CD4-positive, alpha-beta T cell treated with Interferon gamma for 1 hour (primary cell): ENCODE measurements at places on chromosomes 5 and 9.

- DNase-seq, result no peak
Observed at GRCh38 chr5:39919876-39920275, 495.1 kb upstream of the DAB2 start.

DNA sequence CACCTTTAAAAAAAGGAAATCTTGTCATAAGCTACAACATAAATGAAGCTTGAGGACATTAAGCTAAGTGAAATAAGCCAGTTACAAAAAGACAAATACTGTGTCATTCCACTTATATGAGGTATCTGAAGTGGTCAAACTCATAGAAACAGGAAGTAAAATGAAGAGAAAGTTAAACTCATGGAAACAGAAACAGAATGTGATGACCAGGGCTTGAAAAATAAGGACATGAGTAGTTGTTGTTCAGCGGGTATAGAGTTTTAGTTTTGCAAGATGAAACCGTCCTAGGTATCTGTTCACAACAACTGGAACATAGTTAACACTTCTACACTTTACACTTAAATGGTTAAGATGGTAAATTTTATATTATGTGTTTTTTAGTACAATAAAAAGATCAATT lies 47.8 kb upstream of the SLC1A3 start:
- DNase-seq, result no peak

DNA sequence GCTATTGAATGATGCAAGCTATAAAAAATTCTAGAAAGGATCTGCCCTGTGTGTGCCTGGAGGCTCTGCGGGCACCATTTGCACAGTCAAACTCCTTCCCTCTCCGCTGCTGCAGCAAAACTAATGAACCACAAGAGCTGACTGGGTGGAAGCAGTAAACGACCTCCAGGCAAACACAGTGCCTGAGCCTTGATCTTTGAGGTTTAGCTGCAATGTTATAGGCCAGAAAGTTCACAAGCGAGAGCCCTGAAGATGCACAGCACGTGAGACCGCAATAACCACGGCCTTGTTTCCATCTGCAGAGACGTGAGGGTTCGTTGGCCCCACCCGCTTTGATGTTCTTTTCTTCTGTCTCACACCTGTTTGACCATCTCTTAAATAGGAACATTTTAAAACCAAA lies 69.2 kb upstream of the S1PR3 start:
- DNase-seq, result peak; percentile 50

GRCh38 chr5:92729088-92729487 lies 851.9 kb downstream of the NR2F1-AS1 start:
- DNase-seq, result no peak

DNA sequence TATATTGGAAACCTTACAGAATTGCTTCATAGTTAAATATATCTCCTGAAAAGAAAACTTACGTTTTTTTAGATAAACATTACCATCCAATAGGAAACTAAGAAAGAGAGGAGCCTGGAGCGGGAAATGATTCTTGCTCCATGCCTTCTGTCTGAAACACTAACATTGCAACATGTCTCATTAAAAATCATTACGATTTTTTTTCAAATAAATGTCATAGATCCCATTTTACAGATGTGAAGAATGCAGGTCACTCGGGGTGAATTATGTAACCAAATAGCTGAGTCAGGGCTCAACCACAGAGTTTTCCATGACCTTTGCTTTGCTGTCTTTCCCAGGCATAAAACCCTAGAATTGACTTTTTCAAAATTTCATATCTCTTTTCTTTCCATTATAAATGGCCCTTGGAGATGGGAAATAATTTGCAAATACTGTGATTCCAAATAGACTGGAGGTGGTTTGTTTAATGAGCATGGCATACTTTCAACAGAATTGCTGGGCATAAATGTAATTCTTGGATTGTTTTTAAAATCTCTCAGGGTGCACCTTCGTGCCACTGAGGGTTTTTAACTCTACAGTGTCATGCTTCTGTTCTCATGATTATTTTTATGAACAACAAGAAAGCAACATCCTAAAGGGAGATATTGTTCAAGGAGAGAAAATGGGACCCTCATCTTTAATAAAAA lies 302.8 kb downstream of the EBF1 start:
- DNase-seq, result no peak

GRCh38 chr9:35397216-35397698 lies 92.7 kb upstream of the RUSC2 start:
- no peak for DNase-seq

DNA sequence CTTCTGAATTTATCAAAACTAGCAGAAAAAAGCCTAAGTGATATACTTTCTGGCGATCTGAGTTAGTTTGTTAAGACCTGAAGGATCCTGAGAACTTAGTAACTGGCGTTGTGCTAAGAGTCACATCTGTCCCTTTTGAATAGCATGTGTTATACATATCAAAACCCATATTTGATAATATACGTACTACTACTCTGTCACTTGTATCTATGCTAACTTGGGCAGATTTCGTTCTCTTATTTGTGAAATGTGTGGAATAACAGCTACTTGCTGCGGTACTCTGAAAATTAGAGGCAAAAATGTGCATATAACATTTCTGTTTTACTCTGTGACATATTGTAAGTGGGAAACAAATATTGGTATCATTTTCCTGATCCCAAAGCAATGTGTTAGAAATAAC lies 126.4 kb downstream of the PARP8 start:
- no peak for DNase-seq

GRCh38 chr5:138354926-138355378 lies 2.5 kb downstream of the KDM3B start:
- DNase-seq, result peak; percentile 53

DNA sequence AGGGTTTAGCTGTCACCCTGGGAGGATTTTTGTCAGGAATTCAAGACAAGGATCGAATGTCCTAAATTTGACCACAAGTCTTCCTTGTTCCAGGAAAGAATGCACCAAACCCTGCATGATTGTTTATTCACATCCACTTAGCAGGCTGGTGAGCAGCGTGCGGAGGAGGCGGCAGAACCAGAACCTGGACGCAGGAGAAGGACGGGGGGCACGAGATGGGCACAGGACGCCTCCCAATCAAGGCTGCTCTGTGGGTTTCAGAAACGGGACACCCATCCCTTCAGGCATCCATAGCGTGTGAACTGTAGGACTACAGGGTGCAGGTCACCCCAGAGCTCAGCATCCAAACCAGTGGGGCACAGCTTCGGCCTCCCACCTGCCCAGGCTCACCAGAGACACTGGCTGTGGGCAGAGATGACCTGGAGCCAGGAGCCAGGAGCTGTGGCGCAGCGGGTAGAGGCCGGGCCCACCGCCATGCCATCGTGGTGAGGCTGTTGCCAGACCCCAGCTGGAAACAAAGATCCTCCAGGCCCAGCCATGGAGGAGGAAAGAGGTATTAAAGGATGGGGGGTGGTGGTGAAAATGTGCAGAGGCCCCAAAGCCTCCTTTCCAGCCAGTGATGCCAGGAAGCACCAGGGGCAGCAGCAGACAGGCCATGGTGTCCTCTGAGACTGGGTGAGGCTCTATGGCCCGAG lies 32.3 kb upstream of the ADAMTS2 start:
- DNase-seq, result no peak

DNA sequence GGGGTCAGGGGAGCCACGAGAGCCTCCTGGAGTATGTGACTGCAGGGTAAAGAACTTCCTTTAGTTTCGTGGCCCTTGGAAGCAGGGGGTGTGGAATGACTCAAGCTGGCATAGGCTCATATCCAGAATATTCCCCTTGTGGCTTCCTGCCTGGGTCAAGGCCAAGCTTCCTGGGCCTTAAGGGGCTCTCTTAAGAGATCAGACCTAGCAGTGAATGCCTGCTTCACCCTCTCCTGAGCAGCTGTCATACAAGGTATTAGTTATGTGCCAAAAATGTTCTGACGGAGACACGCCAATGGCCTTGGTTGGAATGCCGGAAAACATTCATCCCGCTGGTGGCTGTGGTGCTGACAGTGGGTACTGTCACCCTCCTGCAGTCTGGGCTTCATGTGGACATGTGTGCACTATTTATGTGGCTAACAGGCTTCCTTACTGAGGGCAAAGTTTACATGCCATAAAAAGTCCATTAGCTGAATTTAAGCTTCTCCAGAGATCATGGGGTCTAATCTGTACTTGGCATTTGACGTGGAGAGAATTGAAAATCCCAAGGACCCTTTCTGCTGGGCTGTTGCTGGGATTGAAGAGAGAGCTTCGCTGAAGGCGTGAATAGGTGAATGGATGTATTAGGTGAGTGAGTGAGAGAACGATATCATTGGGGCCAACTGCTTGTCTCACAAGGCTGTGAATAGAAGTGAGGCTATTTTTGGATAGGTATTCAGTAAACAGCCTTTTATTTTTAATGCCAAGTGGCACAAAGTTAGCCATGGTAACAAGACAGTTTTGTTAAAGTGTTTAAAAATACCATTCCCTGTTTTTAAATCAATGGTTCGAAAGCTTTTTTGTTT lies 156.8 kb downstream of the MACROH2A1 start:
- no peak for DNase-seq

- DNase-seq, result peak; percentile 37
Observed at GRCh38 chr5:2038321-2039179, 155.8 kb upstream of the IRX4 start.

DNA sequence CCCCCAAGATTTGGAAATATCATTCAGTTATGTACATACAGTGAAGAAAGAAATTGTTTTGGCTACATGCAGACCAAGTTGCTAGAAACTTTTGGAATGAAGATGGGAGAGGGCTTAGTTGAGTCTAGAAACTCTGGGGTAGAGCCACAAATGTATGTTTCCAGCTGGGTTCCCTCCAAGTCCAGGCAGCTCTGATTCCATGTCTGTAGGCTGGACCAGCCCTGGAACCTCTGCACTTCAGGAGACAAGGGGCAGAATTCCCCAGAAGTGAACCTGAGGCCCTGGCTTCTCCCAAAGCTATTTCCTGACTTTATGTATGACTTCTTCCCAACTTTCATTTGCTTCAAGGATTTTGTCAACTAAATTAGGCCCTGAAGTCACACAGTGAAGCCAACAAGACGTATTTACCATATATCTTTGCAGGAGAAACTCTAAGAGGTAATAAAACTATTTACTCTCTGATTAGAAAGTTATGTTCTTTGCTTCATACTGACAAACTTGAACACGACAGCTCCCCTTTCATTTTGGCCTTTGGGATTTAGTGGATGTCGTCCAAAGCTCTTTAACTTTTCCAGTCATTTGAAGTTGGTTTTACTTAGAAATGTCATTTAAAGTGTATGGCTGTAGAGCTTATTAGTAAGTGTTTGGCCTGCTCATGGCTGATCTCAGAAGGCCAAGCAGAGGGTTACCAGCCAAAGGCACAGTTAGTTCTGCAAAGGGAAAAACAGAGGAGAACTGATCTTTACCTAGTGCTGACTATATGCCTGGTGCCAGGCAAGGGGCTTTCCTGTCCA lies 152.0 kb upstream of the SLC28A3 start:
- no peak for DNase-seq

DNA sequence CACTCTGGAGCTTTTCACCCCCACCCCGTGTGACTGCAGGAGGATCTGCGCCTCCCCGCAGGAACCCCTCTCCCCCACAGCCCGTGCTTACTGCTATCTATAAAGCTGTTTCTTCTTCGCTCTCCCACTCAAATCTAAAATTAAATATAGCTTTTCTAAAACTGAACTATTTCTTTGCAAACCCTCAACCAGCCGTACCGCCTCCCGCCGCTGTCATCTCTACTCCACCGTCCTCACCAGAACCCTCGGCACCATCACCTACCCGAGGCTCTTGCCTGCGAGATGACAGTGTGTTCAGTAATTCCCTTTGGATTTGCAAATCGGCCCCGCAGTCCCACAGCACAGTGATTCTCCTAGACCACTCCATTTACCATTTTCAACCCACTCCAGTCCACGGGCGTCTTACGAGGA lies 13.6 kb downstream of the LPCAT1 start:
- no peak for DNase-seq

GRCh38 chr5:74028976-74029375 lies 403.0 kb downstream of the ARHGEF28 start:
- DNase-seq, result no peak

GRCh38 chr5:34740389-34740806 lies 84.3 kb downstream of the RAI14 start:
- no peak for DNase-seq

DNA sequence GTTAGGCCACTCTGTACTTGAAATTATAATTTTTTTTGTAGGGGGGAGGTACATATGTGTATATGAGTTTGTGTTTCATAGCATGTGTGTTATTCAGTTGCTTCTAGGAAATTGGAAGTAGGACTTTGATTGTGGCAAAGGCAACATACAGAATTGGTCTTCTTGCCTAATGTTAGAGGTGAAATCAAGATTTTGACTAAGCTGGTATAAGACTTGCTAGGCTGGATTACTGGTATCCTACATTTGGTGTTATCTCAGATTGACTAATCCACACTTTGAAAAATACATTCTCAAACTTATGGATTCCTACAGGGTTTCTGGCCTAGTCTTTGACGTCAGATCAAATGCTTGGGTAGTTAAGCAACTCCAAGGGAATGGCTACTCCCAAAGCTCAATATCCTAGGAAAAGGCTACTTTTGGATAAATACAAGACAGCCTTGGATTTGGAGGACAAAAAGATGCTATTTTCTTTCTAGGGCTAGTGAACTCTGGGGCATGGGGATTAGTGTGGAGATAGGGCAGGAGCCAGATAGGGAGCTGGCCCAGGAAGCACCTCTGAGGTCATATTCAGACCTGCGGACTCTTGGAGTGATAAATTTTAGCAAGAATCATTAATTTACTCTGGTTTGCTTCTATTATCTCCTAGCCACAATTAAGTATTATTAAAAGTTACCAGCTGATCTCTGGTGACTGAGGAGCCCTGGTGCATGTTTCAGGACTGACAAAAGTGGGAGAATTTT lies 144.0 kb upstream of the RPS23 start:
- no peak for DNase-seq

- DNase-seq, result no peak
Observed at GRCh38 chr9:14670718-14671117, 22.5 kb downstream of the ZDHHC21 start.

DNA sequence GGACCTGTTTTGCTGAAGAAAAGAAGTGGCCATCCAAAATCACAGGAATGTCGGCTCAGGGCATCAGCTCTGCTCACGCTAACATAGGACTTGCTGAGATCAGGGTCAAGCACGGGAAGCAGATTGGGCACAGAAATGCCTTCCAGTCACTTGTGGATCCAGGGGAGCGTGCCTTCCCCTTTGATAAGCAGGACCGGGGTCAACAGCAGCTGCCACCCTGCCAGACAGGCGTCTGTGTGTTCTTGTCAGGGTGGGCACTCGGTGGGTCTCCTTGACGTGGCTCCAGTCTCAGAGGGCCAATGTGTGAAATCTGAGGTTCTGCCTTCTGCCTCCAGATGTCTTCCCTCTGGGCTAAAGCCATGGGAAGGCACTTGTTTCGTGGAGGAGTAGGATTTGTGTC lies 313.7 kb upstream of the IRX4 start:
- DNase-seq, result no peak

DNA sequence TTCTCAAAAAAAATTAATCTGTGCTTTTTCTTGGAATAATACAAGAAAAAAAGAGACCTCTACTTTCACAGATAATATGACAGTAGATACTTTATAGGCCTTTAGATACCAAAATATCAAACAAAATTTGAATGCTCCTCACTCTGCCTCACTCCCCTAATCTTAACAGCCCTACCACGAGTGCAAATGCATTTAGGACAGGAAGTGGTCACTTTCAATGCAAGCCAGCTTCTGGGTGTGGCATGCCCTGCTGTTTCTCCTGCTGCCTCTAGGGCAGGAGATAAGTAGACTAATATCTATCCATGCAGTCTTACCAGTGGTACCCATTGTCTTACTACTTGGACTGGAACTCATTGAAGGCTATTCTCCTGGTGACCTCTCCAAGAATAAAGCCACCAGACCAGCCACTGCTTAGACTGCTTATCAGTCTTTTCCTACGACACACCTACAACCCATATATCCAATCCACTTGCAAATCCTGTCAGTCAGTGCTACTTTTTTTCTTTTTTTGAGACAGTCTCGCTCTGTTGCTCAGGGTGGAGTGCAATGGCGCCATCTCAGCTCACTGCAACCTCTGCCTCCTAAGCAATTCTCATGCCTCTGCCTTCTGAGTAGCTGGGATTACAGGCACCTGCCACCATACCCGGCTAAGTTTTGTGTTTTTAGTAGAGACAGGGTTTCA lies 23.0 kb downstream of the FRRS1L start:
- no peak for DNase-seq
